GM04503 (cell line): ENCODE measurements at places on chromosomes 2 and 18.

DNA sequence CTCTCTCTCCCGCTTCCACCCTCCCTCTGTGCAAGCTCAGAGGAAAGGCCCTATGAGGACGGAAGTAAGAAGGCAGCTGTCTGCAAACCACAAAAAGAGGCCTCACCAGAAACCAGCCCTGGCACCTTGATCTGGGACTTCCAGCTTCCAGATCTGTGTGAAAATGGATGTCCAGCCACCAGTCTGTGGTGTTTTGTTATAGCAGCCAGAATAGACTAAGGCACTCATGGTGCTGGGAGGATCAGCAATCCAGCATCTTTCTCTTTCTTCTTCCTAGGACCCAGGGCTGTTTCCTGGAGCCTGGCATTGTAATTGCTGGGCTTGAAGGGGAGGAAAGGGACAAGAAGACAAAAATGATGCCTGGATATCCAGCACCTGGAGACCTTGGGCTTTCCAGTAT is 122.5 kb downstream of the SOCS6 start:
- no peak for DNase-seq

- DNase-seq = no peak
Measured at GRCh38 chr2:29065068-29065811, 9.1 kb downstream of the PCARE start.

GRCh38 chr2:129902731-129903585 is 76.5 kb upstream of the RAB6C start:
- no peak for DNase-seq

DNA sequence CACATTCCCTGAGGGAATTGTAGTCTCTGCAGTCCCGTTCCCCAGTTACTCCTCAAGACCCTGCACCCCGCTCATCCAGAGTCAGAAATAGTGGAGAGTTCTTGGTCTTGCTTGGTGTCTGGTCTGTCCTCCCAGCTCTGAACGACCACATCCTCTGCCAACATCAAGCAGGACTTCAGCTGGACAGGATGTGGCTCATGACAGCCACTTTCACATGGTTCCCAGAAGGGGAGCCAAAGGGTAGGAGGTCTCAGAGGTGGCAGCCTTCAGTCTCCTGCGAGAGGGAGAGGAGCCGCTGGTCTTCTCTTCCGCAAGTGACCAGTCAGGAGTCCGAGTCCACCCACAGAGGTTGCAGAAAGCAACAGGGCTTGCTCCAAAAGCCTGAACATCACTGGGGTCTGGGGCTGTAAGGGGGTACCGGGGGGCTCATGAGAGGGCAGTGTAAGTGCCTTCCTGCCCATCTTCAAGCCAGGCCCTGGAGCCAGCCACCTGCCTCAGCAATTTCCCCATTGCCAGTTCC is 29.8 kb downstream of the B3GNT7 start:
- no peak for DNase-seq

DNA sequence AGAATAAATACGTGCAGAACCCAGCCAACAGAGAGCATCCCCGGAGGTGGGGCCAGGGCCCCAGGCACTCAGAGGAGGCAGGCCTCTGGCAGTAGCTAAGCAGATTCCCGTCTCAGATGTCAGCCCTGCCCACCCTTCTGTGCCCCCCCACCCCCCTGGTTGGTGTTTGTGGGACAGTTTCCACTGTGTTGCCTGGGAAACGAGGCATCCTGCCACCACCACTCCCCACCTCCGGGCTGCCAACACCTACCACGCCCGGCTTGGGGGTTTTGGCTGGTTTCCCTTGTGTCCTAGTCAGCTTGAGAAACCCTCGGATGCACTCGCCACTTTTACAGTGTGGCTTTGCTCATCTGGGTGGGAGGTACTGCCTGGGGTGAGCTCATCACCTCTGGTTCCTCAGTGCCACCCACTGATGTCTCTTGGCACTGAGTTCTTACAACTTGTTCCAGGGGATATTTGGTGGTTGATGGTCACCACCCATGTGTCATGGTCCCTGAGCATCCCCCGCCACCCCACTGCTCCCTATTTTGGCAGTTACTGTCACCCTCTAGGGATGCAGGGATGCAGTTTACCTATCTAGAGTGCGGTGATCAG is 72.4 kb upstream of the YWHAQ start:
- DNase-seq = peak; percentile 92

DNA sequence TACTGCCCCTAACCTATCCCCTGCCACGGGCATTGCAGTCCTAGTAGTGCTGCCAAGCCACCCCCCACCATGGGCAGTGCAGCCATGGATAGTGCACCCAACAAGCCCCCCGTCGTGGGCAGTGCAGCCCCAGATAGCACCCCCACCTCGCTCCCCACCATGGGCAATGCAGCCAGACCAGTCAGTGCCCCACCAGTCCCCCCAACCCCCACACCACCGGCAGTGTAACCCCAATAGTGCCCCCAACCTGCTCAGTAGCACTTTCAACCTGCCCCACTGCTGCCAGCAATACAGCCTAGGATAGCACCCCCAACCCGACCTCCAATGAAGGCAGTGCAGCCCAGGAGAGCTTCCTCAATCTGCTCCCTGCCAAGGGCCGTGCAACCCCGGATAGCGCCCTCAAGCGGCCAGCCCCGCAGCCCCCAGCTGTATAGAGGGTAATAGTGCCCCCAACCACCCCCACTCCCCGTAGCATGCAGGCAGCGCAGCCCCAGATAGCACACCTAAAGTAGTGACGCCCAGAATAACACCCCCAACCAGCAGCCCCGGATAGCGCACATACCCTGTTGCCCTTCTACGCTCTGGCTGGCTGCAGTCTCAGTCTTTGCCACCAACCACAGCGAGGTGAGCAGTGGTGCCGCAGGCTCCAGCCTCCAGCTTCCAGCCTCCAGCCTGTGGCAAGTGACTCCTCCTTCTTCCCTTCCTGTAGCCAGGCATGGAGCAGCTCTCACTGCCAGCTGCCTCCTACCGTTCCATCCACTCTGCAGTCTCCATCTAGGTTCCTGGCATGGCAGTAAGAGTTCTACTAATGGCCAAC is 45.4 kb upstream of the ANKRD62 start:
- no peak for DNase-seq

DNA sequence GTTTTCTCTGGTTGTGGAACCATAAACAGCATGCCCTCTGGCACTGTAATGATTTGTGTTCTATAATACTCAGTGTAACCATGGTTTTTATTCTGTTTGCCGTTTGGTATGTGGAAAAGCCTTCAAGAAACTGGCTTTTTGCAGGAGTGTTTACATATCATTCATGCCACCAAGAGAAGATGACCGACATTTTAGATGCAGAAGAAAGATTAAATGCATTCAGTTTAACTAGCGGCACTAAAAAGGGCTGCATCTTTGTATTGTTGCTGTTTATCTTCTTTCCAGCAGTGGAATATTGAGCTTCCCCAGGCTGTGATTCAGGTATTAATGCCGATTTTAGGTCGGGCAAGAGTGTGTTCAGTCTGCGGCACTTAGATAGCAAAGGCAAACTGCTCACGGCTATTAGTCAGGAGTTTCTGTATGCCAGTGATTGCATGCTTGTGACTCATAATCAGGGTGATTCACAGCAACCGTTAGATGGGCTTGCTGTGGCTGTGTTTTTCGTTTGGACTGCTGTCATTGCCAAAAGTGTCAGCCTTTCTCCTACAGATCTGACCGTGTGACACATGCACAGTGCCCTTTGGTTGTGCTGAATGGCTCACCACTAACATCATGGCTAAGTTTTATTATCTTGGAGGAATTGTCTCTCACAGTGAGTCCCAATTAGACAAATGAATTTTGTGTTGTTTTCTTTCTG is 479.7 kb downstream of the PARD3B start:
- peak; percentile 96 for DNase-seq

DNA sequence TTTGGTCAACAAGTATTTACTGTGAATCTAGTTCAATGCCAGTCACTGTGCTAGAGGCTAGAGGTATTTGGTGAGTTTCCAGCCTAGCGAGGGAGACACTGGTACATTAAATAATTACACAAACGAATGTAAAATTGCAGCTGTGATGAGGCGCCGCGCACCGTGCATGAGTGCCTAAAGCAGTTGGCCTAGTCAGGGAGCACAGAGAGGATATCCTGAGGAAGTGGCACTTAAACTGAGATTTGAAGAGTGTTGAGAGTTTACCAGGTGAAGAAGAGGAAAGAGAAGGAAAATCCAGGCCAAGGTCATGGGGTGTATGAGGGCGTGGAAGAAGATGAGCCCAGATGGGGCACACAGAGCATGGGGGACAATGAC is 157.6 kb upstream of the NDUFV2 start:
- no peak for DNase-seq

GRCh38 chr2:8644605-8645175 is 37.2 kb upstream of the ID2 start:
- DNase-seq = no peak

- no peak for DNase-seq
Measured at GRCh38 chr2:216064014-216064630, 17.5 kb downstream of the PECR start.

GRCh38 chr2:237790353-237790752 is 8.2 kb upstream of the RBM44 start:
- DNase-seq = no peak

DNA sequence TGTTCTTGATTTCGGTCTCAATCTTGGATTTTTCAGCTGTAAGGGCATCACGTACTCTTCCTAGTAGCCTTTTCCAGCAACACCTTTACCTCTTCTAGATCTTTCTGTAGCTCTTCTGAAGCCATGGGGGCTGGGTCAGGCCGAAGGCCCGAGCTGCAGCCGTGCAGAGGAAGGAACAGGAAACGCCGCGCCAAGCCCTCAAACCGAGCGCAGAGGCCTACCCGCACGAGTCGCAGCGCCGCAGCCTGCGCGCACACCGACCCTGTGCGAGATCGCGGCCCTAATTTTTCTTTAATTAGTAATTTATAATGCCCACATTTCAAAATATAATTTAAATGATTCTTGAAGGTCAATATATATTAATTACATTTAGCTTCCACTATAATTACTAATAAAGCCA is 483.8 kb downstream of the NUP35 start:
- DNase-seq = no peak

DNA sequence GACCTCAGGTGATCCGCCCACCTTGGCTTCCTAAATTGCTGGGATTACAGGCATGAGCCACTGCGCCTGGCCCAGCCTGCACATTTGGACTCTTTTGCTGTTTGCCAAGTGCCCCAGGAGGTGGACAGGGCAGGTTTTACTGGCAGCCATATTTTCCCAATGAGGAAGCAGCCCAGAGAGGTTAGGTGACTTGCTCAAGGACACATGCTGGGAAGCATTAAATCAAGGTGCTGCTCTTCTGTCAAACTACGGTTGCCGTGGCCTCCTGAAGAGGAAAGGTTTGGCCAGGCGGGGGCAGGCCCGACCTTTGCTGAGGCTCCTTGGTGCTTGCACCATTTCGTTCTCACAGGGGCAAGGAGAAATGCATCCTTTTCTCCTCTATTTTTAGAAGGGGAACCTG is 44.0 kb downstream of the DNMT3A start:
- DNase-seq = no peak

DNA sequence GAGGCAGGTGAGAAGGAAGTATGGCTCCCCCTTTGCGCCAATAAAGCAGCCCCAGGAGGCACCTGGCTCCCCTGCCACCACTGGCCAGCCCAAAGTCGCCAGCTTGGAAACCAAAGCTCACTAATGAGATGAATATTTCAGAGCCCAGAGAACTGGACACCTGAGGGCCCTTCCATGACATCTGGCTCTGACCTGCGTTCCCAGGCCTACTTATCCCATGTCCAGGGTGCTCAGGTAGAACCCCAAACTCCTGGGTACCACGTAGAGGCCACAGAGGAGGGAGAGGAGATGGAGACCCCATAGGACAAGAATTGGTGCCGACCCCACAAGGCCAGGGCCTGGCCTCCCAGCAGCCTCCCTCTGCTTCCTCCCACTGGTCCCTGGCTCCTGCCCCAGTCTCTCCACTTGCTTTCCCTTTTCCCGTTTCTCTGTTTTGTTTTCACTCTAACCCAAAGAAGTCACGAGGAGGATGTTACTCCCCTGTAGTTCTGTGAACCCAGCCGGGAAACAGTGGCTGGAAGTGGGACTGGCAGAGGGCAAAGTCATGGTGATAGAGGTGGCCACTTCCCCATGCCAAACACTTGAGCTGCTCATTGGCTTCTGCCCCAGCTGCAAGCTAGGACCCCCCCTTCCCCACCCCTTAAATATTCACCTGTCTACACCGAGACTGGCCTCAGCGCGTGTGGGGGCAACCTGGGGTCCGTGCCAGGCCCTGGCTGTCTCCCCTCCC is 820 bp downstream of the TMBIM1 start:
- DNase-seq = no peak

GRCh38 chr18:26763446-26764110 is 101.9 kb downstream of the AQP4 start:
- no peak for DNase-seq

DNA sequence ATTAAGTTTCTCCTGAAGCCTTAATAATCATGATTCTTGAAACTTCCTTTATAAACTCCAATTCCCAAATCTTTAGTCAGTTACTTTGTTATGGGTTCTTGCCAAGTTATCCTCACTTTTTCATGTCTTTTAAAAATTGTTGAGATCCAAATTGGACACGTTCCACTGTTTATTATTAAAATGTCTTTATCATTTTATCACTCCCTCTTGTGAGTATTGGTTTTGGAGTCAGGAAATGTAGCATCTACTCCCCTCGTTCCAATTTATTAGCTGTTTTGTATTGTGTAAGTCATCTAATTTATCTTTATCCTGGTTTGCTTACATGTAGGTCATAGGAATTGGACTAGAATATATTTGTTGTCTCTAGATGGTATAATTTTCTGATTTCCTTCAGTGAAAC is 213.1 kb upstream of the SLC39A10 start:
- no peak for DNase-seq

GRCh38 chr2:162277381-162277780 is 34.1 kb upstream of the FAP start:
- no peak for DNase-seq
